ENCODE measurements at places on chromosomes 4 and X.

- DNase-seq: no peak
Measured at GRCh38 chrX:70172221-70172620, 5.1 kb upstream of the DGAT2L6 start.

- no peak for DNase-seq
Measured at GRCh38 chr4:72218953-72219352, 187.2 kb downstream of the NPFFR2 start.

- no peak for DNase-seq
Measured at GRCh38 chr4:111601671-111602070, 543.6 kb upstream of the FAM241A start.

GRCh38 chr4:164509951-164510350 is 244.0 kb upstream of the SMIM31 start:
- DNase-seq: no peak

- no peak for DNase-seq
Measured at GRCh38 chr4:154707877-154708276, 35.9 kb upstream of the LRAT start.

DNA sequence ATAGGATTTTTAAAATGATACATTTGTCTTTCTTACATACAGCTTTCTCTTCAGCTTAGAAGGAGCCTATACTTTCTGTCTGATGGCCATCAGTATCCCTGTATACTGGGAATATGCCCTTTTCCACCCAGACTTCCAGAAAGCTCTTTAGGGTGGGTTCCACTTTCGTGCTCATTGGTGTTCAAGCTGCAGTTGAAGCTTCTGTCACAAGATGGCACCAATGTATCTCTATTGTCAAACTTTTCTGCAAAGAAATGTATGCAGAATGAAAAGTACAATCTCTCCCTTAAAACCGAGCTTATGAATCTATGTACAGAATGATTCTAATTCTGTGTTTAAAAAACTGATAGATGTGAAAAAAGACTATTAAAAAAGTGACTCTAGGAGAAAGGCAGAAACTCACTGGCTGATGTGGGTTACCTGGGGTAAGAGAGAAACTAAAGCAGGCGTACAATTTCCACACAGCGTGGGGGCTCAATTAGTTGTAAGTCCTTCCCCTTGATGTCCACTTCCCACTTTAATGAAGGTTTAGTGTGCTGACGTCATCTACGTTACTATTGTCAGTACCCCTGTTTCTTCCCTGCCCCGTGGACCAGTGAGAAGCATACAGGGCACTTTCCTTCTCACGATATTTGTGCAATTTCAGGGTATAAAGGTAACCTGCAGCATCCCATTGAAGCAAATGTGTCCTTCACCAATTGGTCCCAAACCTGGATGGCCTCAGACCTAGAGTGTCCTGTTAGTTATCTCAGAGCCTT is 57.3 kb upstream of the TCEAL2 start:
- peak; percentile 15 for DNase-seq

GRCh38 chr4:108337923-108338322 is 169.2 kb upstream of the LEF1 start:
- DNase-seq: no peak

DNA sequence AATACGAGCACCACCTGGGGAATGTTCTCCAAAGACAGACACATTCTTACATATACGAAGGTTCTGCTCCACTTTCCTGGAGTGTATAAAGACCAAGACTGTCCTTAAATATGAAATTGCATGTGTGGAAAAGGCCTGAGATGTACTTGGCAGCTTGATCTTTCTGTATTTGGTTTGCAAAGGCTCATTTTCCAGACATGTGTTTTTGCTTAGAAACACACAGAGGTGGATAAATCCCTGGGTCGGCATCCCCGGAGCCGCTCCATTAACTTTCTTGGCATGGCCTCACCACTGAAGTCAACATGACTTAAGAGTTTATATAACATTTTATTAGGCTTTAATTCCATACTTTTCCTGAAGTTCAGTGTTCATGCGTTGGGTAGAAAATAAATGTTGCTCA is 239.4 kb downstream of the LDB2 start:
- no peak for DNase-seq

DNA sequence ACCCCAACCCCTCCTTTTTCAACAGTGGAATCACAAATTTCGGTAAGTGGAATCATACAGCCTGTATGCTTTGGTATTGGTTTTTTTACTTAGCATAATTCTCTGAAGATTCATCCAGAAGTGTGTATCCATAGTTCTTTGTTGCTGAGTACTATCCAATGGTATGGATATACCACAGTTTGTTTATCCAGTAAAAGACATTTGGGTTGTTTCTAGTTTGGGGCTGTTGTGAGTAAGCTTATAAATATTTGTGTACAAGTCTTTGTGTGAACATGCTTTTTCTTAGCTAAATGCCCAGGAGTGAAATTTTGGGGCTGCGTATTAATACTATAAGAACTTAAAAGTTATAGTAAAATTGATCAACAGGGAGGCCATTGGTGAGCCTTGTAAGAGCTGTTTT is 57.5 kb upstream of the GC start:
- DNase-seq: no peak

- DNase-seq: no peak
Measured at GRCh38 chr4:87249332-87250019, 29.1 kb upstream of the KLHL8 start.

DNA sequence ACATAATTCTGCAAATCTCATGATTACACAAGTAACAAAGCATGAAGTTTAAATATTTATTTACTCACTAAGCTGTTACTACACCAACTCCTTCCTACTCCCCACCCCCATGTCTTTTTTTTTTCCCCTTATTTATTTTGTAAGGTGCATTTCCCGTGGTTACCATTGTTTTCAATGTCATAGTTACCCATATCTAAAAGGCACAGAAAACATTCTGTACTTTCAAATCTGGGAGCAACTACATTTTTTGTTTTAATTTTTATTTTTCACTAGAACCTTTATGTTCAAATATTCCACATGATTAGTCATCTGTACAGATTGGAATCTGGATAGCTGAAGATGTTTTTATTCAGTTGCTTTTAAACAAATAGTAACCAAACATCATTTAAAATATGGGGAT is 62.8 kb downstream of the PPP3CA start:
- DNase-seq: peak; percentile 32

DNA sequence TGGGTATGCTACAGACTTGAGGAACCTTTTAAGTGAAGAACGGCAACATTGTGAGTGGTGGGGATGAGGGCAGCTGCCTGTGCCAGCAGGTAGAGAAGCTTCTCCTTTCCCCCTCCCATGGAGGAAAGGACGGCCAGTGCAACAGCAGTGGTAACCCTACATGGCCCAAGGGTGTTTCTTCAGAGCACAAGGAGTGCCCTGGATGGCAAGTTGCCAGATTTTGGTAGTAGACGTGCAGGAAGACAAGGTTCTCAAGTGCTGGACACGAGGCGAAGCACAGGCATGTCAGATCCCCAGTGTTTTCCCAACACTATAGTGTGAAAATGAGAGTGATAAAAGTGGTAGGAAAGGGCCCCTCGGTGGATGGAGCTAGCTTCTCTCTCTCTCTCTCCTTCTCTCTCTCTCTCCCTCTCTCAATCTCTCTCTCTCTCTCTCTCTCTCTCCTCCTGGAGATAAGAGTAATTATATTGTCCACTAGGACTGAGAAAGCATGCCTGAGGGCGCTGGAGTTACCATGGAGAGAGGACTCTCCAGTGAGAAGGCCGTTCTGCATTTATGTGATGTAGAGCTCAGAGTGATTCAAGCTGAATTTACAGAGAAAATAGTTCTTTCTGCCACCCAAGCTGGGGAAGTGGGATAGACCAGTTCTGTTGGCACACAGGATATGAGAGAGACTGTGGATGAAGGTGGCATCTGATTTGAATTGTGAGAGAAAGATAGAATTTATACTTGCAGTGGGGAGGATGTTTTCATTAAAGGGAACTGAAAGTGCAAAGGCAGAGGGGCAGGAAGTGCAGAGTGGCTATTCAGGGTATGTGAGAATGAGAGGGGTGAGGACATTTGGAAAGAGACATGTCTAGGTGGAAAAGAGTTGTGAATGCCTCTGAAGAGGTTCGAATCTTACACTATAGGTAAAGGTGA is 25.7 kb upstream of the TRPC3 start:
- DNase-seq: peak; percentile 20

- no peak for DNase-seq
Measured at GRCh38 chr4:6114181-6114580, 86.2 kb downstream of the JAKMIP1 start.

GRCh38 chrX:11264925-11265324 is 28.3 kb upstream of the AMELX start:
- DNase-seq: no peak

GRCh38 chrX:4881277-4881676 is 1167.8 kb upstream of the PRKX start:
- DNase-seq: no peak

DNA sequence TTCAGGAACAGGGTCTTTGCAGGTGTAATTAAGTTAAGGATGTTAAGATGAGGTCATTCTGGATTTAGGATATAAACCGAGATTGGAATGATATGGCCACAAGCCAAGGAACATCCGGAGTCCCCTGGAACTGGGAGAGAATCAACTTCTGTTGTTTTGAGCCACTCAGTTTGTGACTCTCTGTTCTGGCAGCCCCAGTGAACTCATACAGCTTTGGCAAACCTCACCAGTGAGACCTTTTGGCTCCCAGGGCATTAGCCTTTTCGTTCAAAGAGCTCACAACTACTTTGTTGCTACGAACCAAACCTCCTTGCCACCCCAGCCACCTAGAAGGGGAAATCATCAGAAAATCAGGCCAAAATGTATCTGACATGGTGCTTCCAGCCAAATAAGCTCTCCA is 80.4 kb downstream of the MTMR1 start:
- no peak for DNase-seq

GRCh38 chr4:158347556-158347955 is 137.3 kb downstream of the TMEM144 start:
- no peak for DNase-seq

- no peak for DNase-seq
Measured at GRCh38 chrX:6983207-6983955, 164.1 kb upstream of the STS start.

- DNase-seq: peak; percentile 4
Measured at GRCh38 chrX:75746891-75747639, 38.0 kb downstream of the MAGEE2 start.

DNA sequence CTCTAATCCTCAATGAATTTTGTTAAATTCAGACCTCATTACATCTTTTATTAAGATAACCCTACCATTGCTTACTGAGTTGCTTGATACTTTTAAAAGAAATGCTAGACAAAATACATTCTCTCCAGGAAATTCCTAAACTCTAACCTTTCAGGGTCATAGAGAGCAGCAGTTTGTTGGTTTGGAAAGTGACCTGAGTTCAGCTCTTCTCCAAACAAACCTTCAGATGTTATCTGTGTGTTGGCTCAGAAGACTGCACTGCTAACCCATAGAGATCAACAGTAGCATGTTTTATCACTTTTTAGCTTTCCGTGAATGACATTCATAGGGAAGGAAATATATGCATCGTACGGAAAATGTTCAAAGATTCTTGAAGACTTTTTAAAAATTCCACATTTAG is 101.8 kb upstream of the VEGFC start:
- no peak for DNase-seq

- no peak for DNase-seq
Measured at GRCh38 chrX:97168646-97169045, 284.9 kb downstream of the RPA4 start.

- DNase-seq: no peak
Measured at GRCh38 chr4:138875891-138876608, 139.5 kb upstream of the NOCT start.

DNA sequence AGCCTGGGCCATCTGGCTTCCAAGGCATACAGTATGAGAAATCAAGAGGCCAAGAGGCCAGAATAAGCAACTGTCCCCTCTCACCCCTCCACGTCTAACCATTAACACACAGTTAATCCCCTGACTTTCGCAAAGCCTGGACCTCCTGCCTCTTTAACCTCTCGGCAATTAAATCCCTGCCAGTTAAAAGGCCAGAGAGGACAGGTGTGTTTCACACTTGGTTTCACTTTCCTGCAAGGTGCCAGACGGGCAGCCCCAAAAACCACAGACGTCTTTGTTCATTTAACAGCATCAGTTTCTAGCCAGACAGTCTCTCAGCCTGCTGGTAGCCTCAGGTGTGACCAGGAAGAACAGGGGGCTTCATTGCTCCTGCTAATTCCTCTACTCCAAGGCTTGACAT is 91.1 kb upstream of the KIT start:
- no peak for DNase-seq

- DNase-seq: no peak
Measured at GRCh38 chr4:186606591-186606992, 51.2 kb upstream of the MTNR1A start.

GRCh38 chr4:169485791-169486742 is 126.3 kb downstream of the NEK1 start:
- DNase-seq: peak; percentile 13

DNA sequence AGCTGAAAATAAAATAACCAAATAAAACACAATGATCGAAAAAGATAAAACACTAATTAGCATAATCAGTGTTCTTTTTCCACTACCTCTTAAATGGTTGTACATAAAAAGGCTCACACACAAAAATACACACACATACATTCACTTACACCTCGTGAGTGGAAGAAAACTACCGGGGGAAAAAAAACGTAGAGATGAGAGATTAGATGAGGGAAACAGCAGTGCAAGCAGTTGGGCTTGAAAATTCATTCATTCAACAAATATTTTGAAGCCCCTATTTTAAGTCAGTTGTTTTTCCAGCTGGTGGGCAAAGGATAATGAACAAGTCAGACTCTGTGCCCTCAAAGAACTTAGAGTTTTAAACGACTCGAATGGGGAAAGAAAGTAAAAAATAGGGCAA is 1.0 kb downstream of the TBCK start:
- peak; percentile 12 for DNase-seq

DNA sequence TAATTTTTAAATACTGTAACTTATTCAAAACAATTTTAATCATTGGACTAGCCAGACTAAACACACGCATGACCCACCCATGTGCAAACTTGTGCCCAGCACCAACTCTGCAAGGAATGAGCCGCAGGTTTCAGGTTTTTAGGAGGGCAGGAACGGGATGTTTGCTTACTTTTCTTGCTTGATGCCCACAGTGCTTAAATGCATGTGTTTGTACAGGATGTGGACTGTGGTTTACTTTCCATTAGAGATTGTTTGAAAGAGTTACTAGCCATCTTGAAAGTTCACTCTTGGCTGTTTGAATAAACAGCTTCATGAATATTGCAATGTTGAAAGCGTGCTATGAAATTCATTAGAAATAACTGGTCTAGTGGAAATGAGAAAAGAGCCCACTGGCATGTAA is 83.3 kb downstream of the STK32B start:
- no peak for DNase-seq

DNA sequence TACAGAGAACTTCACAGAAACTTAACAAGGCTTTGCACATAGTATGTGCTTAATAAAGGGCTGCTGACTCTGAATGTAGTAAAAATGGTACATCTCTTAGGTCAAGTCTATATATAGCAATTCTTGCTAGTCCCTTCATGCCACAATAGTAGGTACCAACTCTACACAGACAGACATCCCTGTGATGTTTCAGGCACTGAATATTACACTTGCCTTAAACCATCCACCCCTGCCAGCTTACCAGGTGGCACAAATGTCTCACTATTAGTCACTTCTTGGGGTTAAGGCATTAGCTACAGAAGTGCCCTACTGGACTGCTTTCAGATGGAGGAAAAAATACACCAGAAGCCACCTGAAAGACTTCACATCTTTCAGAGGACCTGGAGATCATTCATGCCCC is 86.3 kb upstream of the CITED1 start:
- no peak for DNase-seq

GRCh38 chrX:118211891-118212816 is 95.5 kb upstream of the KLHL13 start:
- no peak for DNase-seq

- DNase-seq: no peak
Measured at GRCh38 chr4:161188578-161188977, 975.2 kb downstream of the FSTL5 start.
